GM12864 (cell line): ENCODE measurements at places on chromosomes 12 and 14.

DNA sequence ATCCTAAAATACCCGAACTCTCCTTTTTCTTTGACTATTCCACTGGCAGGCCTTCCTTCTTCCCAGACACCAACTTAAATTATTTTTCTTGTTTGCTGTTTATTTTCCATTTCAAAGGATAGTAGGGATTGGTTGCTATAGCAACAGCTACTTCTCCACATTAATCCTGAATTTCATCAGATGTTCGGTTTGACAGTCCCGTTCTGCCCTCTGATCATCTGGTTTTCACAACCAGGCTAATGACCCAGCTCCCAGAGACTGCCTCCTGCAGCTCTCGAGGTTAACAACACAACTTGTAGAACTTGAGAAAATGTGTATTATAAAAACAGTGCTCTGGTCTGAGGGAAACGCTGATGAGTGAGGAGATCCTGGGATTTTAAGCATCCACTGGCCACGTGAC is 45.5 kb downstream of the NUAK1 start:
- DNase-seq: no peak

GRCh38 chr14:85580536-85581140 is 50.7 kb downstream of the FLRT2 start:
- DNase-seq: no peak

GRCh38 chr14:31660191-31660590 is 99.0 kb downstream of the NUBPL start:
- DNase-seq: peak; percentile 5

GRCh38 chr14:73463411-73463810 is 5.1 kb upstream of the NUMB start:
- no peak for DNase-seq

GRCh38 chr14:46582826-46583225 is 68.8 kb downstream of the RPL10L start:
- no peak for DNase-seq

- no peak for DNase-seq
These were observed 37.3 kb downstream of the AKAP6 start for GRCh38 chr14:32366256-32366879.
